ENCODE measurements at places on chromosomes 6 and 20. TPM values are rescaled to one million over a fixed set of nuclear protein-coding genes. Genes with fewer than 3 reads are reported as not detected.

Gene HLA-DQB1
- total RNA-seq = 17.5 TPM

Gene SYNCRIP
- total RNA-seq = 271 TPM

Gene FAM83D
- 14.2 TPM for total RNA-seq

Gene LY6G6D
- total RNA-seq = not detected

Gene HLA-DQA1
- 4.4 TPM for total RNA-seq

Gene PTCRA
- not detected for total RNA-seq

Gene EEF1A2
- 0.27 TPM for total RNA-seq

All from activated naive CD8-positive, alpha-beta T cell treated with anti-CD3 and anti-CD28 coated beads for 36 hours (primary cell).